ENCODE measurements at places on chromosomes 6 and 20.

- DNase-seq, result no peak
Observed at GRCh38 chr6:115948751-115949150, 111.9 kb downstream of the FRK start.

- no peak for DNase-seq
Observed at GRCh38 chr6:89313006-89313405, 2.1 kb downstream of the GABRR2 start.

DNA sequence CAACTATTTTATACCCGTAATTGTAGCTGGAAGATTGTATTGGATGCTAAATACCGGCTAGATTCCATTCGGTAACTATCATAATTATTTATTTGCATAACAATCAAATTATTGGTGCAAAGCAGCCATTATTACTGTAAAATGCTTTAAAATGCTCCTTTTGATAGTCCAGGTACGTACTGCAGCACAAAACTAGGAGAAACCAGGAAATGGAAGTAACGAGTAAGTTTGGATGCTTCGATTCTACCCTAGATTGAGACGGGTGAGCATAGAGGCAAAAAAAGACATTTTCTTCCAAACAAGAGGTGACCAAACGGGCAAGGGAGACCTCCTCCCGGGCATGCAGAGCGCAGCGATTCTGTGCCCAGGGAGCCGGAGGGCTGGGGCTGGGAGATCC is 469 bp upstream of the XRN2 start:
- DNase-seq, result no peak

GRCh38 chr6:167690931-167691330 is 135.8 kb upstream of the AFDN start:
- DNase-seq, result no peak

GRCh38 chr6:108560463-108561308 is at the start of gene FOXO3:
TSS of gene FOXO3 (plus strand) at chr6:108560917. CDS start at chr6:108561209, 292 bp downstream.
- peak; percentile 88 for DNase-seq

DNA sequence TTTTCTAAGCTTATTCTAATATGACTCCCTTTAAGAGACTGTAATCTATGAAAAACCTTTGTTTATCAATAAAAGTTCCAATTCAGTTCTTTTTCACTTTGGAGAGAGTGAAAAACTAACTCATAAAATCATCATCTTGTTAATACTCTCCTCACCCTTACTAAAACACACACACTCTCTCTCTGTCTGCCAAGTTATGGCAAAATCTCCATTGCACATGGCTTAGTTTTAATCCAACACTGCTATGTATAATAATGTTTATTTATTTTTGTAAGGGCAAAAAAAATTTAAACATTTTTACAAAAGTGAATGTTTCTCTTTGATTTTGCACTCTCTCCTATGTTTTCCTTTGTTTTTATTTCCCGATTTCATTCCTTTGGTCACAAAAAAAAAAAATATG is 253.2 kb downstream of the BMP7 start:
- no peak for DNase-seq

- no peak for DNase-seq
Observed at GRCh38 chr6:163496205-163496604, 81.7 kb downstream of the QKI start.

GRCh38 chr20:77231-77630 is 10.2 kb upstream of the DEFB125 start:
- no peak for DNase-seq

DNA sequence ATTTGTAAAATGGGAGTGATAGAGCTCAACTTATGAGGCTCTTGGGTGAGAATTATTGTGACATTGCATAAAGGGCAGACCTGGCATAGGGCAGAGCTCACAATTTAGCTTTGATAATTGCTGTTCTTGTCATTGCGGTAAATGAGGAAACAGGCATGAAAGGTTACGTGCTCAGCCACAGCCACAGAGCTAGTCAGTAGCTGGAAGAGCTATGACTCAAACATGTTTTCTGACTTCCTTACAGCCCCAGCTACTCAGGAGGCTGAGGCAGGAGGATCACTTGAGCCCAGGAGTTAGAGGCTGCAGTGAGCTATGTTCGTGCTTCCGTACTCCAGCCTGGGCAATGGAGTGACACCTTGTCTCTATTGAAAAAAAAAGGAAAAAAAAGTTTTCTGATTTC is 3.5 kb upstream of the GHRH start:
- no peak for DNase-seq

- DNase-seq, result no peak
Observed at GRCh38 chr6:165805067-165805555, 142.1 kb upstream of the PDE10A start.

DNA sequence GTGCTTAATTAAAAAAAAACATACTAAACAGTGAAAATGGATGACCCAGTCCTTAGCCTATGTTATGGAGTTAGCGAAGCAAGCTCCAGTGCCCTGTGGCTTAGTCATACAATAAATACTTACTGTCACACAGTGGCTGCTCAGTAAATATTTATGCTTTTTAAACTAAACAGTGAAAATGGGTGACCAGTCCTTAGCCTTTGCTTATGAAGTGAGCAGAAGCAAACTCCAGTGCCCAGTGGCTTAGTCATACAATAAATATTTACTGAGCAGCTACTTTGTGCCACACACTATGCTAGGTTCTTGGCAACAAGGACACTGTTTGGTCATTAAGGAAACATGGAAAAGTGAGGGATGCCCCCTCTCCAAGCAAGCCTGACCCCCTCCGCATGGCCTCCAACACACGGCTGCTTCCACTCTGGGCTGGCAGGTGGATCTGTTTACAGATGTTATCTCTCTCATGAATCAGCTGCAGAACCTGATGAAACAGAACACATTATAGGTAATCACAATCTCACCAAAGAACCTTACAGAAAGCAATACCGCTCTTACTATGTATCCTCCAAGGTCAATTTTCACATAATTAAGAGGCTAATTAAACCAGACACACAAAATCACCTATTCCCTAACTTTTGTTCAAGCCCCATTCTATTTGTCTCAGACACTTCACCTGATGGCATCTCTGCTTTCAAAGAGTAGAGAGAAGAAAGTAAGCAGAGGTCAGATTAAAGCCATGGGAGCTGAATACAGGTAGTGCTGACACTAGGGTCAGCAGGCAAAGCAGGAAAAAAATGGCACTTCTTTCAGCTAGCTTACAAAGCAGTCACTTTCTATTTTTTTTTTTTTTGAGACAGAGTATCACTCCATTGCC is 27.3 kb downstream of the CDK5RAP1 start:
- DNase-seq, result no peak

DNA sequence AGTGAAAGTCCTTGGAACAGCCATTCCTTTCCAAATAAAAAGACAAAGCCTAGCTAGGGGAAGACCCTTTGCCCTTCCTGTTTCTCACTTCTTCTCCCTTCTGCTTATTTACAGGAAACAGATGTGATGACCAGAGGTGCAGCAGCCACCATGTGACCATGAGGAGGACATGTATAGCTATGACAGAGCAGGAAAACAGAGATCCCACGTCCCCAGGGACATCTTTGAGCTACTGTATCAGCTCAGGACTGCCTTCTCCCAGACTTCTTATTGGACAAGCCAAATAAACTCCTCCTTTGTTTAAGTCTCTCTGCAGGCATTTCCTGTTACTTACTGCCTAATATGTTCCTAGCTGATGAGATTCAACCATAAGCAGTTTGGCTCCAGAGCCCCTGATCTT is 133.1 kb upstream of the MLN start:
- no peak for DNase-seq

GRCh38 chr6:88074791-88075190 is 27.1 kb downstream of the SPACA1 start:
- no peak for DNase-seq

DNA sequence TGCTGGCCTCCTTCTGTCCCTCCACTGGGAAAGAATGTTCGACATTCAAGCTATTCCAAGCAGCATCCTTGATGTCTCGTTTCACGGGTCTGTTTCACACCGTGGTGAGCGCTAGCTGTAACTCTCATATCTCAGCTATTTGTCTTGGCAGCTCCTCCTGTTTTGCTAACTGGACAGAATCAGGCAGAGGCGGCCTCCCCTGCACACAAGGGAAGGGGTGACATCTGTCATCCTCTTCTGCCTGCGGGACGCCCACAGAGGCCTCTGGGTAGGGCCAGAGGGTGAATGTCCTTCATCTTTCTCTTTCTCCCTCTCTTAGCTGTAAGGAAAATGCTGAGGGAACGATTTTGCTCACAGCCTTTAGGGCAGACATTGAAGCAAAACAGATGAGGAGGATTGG is 232.8 kb upstream of the GMDS start:
- no peak for DNase-seq

DNA sequence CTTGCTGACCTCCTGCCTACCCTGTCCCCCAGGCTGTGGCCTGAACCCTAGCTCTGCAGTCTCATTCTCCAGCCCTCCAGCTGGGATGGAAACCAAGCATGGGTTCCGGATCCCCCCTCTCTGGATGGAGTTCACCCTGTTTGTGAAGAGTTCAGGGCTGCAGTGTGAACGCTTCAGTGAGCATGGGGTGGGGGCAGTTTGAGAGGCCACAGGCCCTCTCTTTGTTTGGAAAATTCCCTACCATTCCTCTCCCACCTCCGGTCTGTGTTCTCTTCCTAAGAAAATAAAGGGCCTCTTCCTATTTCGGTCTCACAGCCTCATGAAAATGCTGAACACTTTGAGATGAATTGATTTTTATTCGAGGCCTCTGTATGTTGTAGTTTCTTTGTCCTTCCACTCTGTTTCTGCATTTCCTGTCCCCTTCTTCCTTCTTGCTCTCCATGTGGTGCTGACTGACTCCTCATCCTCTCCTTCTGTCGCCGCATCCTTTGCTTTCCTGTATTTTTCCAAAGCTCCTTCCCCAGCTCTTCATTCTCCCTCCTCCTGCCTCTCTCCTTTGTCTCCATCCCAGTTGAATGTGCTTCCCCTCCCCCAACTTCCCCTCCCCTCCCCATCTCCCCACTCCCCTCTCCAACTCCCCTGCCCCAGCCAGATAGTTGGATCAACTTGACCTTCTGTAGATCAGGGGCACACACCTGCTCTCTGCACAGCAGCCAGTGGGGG is 2.4 kb upstream of the KCNK5 start:
- no peak for DNase-seq

GRCh38 chr20:30949761-30950160 is 307.7 kb upstream of the DEFB115 start:
- DNase-seq, result no peak

DNA sequence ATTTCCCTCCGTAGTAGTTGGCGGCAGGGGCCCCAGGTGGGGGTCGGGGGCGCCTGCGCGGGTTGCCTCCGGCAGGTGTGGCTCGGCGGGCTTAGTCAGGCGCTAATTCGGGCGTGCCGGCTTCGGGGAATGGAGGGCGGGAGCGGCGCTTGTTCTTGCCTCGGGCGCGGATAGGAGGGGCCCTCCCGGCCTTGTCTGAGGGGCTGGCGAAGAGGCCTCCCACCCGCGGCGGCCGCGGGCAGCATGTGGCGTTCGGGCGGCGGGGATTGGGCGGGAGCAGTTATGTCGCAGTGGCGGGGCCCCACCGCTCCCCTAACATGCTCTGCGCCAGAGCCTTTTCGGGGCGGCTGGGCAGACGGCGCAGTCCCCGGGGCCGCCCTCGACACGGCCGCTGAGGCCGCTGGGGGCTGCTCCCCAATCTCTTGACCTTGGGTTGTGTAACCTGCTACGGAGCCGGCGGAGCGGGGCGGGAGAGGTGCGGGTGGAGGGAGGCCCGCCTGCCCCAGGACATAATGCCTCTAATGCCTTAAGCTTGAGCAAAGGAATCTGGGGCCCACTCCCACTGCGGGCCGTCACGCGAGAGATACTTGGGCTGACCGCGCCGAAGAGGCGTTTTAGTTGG is 1.1 kb downstream of the AMD1 start:
- DNase-seq, result peak; percentile 64

DNA sequence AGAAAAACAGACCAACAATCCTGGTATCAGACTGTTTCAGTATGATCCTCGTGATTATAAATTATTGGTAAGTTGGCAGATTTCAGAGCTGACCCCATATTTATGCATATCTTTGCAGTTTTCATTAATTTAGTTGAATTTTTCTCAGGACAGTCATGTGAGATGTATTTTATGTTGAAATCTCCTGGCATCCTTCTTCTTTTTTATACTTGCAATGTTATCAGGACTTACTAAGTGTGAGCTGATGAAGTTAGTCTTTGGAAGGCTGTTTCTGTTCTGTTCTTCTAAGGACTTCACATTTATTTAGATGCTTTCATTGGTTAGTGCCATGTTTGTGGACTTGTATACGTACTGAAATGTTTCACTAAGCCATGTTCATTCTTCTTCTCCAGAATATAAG is 17.2 kb downstream of the SMPDL3A start:
- DNase-seq, result no peak

DNA sequence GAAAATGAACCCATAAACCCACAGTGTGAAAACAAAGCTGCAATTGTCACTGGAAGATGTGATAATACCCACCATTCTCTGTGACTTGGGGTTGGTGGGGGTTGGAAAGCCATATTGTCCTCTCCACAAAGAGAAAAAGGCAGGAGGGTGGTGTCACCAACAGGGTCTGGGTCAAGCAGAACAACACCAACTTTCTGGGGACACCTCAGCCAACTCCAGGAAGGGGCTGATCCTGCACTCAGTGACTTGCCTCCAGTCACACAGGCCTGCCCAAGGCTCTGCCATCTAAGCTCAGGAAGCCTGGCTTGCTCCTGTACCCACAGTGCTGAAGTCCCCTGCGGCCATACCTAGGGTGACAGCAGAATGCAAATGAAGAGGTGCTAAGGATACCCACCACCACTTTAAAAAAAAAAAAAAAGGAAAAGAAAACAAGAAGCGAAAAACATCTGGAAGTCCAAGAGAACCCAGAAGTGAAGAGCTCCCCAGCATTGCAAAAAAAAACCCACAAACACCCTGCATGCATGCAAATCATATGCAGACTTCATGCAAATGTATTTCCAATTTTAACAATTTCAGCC is 110.6 kb downstream of the PREX1 start:
- no peak for DNase-seq

DNA sequence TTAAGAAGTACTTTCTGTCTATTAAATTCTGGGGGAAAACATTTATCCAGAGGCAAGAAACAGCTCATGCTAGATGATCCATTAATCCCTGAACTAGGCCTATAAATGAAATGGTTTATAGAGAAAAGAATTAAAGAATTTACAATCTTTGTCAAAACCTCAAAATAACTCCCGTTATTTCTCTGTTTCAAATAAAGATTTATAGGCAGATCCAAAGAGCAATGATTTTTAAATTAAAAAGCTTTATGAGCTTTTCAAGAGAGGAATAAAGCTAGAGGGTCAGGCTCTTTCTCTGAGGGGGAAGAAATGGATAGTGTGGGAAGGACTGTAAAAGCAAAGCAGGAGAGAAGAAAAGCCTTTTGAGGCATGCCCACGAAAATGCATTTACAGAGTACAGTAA is 82.5 kb upstream of the OGFRL1 start:
- no peak for DNase-seq
